DMS79 (cell line): ENCODE measurements at places on chromosomes 2 and 18.
A peak's percentile ranks its signal among the peaks of the same experiment; 100 is the strongest.

- DNase-seq, result no peak
Observed at GRCh38 chr18:22678486-22678885, 254.6 kb upstream of the RBBP8 start.

- DNase-seq, result no peak
Observed at GRCh38 chr2:236904389-236905263, 181.1 kb upstream of the COPS8 start.

DNA sequence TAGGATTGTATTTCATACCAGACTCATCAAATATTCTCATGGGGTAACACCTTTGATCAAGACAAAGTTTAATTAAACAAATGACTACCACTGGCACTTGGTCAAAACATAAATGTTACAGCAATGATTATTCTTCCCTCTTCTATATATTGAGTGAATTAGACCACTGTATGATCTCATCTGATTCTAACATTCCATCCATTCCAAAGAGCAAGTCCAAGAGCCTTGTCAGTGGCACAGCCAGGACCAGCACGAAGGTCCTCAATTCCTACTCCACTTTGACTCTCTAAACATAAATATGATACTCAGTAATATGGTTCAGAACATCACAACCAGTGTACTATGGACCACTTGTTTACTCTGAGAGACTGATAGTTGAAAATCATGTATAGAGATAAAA is 86.4 kb downstream of the AP1S3 start:
- no peak for DNase-seq

- peak; percentile 80 for DNase-seq
Observed at GRCh38 chr18:35345460-35345921, 1.3 kb upstream of the ZNF24 start.

GRCh38 chr2:227510620-227510958 is 38.6 kb downstream of the AGFG1 start:
- no peak for DNase-seq

DNA sequence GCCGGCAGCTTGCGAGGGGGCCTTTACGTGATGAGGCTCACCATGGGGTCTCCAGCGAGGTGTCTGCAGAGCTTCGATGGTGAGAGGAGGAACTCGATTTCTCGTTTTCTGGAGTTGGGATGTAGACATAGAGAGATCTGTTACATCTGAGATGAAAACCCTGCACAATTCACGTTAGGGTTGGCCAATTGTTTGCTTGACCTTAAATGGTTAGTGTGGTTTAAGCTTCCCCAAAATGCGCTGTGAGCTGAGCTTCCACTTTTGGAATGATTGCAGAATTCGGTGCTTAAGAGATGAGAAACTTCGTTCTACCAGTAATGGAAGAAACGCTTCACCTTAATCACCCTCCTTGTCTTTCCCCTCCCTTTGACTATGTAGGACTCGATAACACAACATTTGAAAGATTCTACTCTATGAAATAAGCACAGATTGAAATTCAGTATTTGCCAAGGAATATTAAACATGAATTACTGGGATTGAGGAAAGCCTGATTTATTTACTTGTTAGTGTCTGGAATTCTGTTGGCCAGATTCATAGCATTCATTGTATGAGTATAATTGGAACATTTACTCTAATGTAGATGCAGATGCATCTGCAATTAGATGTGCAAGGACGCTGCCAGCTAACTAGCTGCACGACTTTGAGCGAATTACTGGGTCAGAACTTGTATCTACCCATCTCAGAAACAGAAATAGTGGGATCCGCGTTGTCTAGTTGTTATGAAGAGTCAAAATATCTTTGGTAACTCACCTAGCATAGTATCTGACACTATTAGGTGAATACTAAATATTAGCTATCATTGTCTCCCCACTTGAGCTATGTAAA is 1.6 kb upstream of the KLF7 start:
- peak; percentile 59 for DNase-seq

GRCh38 chr2:174338671-174339560 is 4.2 kb downstream of the SP9 start:
- peak; percentile 24 for DNase-seq
